ENCODE measurements at places on chromosomes 7 and 10. TPM values are rescaled to one million over a fixed set of nuclear protein-coding genes. Genes with fewer than 3 reads are reported as not detected.

Gene OR2A1
- not detected for polyA plus RNA-seq

GRCh38 chr10:22984066-22984465 lies 56.2 kb downstream of the ARMC3 start:
- DNase-seq = no peak

DNA sequence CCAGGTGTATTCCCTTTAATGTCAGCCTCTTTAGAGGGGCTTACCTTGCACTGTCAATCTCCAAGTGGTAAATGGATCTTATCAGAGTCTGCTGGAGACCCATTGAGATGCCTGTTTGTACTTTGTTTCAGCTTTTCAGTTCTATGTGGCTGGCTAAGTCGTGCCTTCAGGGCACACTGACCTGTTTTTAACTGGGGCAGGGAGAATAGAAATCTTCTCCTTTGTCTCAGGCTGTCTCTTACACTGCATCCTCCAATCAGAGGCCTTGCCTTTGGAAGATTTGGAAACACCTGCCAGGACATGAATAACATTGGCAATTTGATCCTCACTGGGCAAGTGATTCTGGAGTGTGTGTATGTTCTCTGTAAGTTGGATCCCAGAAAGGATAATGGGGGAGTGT lies 65.0 kb downstream of the POU6F2 start:
- DNase-seq = no peak

DNA sequence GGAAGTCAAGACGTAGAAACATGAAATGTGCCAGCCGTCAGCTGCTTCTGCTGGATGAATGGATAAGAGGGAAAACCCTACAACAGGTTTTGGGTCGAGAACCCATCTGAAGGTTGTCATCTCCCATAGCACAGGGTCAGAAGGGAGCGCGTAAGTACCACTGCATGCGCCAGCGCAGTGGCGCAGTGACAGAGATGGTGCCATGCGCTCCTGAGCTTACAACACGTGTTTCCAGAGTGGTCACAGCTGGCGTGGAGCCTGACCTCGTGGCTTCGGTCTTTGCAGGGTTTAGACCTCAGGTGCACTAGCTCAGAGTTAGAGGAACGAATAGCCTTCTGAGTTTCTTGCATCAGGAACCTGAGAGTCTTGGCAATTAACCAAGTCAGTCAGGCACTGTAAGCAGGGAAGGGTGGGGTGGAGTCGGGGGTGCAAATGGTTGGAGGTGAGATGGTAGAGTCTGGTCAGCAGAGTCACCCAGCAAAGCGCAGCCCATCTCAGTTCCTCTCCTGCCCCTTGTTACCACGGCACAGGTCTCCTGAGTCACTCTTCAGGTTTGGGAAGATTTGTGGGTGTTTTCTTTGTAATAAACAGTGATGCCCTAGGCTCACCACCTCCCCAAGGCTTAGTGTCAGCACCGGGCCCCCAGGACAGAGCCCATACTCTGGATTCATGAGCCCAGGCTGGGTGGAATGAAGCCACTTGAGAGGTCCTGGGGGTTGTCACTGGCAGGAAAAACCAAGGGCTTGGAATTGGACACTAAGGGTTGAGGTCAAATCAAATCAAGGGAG lies 84.1 kb upstream of the PPIF start:
- no peak for DNase-seq

DNA sequence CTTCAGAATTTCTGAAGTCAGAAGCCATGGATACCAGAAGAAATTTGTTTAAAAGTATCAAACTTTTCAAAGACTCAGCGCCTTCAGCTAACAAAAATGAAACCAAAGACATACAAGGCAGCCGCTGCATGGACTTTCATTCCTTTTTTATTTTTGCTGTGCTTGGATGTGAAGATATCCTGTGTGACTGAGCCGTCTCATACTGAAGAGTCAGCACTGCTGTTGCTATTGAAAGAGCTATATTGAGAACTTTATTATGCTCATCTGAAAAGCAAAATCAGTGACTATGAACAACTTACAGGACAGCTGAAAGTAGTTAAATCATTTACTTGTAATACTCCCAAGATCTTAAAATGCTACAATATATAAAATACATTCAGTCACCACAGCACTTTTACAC lies 809.2 kb downstream of the NXPH1 start:
- DNase-seq = no peak
